ENCODE measurements at places on chromosomes 4 and X.

DNA sequence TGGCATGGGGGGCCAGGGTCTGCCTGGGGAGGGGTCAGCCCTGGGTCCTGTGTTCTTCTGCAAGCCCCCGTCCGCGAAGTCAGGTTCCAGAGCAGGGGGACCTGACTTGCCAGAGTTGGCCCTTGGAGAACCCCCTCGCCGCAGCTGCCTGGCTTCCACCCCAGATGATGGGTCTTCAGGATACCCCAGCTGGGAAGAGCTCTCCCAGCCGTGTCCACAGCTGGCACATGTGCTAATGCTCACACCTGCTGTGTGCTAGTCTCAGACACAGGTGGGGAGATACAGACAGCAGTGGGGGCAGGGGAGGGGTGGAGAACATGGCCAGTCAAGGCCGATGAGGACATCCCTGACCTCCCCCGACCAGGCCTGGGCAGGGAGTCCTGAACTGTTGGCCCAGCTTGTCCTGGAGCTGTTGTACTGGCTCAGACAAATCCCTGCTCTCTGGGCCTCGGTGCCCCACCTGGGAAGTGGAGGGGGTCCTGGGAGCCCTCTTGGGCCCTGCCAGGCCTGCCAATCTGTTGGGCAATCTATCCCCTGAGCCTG, 3.5 kb downstream of the ADRA2C start:
- no peak for ATAC-seq

- ATAC-seq, result no peak
Observed at GRCh38 chrX:154602766-154603437, 16.2 kb downstream of the CTAG1B start.

GRCh38 chr4:77344784-77345183, 187.8 kb downstream of the CCNG2 start:
- ATAC-seq, result no peak

DNA sequence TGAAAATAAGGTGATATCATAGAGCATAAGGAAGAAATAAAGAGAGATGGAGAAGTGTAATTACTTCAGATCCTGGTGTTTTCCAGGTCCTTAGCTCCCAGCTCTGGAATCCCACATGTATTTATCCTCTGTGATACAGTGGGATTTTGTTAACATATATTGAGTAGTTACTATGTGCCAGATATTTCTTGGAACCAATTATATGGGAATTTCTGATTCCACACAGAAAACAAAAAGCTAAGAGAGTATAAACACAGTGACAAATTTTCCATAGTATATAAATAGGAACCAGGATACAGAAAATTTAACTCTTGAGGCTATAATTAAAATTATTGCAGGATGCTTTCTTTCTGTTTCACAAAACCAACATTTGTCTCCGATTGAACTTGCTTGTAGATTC, 1067.5 kb downstream of the PCDH7 start:
- ATAC-seq, result no peak

DNA sequence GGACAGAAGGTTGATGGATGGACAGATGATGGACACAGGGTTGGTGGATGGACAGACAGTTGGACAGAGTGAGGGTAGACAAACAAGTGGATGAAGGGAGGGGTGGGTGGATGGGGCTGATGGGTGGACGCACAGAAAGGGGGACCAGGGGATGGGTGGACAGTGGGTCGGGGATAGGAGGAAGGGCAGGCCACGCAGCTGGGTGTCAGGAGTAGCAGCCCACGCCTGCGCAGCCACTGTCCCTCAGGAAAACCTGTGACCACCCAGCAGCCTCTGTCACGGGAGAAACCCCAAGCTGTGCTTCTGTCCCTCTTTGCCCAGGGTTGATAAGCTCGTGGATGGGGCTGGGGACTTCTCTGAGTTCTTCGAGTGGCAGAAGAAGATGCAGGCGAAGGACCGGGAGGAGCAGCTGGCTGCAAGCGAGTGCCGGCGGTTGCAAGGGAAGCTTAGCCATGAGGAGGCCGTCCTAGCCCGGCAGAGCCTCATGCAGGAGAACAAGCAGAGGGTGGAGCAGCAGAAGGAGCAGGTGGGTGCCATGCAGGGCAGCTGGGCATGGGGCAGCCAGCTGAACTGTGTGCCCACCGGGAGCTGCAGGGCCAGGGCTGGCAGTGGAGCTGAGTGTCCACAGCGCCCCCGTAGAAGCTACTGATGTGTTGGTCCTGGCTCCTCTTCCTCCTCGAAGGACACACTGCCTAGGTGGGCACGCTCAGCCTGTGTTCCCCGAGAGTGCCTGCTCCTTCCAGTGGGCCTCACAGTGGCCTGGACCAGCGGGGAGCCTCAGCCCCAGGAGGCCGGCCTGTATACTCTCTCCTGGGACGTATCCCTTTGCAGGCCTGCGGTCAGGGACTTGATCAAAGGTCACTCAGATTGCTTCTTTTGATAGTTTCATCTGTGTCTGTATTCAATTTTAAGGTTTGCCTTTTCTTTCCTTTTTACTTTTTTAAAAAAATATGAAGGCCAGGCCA, 16.8 kb upstream of the RNF4 start:
- no peak for ATAC-seq

- ATAC-seq, result no peak
Observed at GRCh38 chrX:50407976-50408375, 62.6 kb downstream of the DGKK start.

GRCh38 chr4:60780874-60781273, 419.3 kb upstream of the ADGRL3 start:
- no peak for ATAC-seq

GRCh38 chrX:70253377-70254062, 6.5 kb downstream of the P2RY4 start:
- ATAC-seq, result no peak

DNA sequence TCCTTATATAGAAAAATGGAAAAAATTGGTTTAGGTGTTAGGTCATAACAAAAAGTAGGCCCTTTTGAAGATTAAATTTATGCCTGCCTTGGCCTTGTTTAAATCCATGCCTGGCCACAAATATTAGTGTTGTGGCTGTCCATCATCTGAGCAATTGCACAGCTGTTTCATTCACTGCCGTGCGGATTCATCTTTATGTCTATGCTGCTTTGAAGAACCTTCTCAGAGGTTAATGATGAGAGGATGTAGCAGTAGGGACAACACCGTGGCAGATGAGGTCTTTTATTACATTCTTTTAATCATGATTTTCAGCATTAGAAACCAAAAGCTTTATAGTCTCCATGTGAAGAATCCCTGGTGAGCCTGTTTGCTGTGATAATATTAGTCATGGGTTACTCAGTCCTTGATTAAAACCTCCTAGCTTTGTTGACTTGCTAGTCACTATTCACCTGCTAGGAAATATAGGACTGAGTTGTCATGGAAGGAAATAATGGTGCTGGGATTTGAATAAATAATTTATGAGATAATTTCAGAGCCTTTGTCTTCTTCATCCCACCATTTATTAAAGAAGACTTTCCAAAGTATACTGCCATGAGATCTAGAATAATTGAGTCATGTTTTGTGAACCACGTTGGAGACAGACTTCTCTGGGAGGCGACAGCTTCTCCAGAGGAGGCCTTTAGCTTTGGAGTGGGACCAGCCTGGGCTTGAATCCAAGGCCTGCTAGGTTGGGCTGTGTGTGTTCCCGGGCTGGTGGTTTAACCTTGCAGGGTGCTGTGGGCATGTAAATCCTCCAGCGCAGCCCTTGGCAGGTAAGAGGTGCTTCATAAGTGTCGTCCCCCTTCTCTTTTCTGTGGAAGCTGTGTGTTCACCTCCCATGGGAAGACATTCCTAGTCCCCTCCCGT, 53.5 kb downstream of the PTTG2 start:
- ATAC-seq, result peak; percentile 37

DNA sequence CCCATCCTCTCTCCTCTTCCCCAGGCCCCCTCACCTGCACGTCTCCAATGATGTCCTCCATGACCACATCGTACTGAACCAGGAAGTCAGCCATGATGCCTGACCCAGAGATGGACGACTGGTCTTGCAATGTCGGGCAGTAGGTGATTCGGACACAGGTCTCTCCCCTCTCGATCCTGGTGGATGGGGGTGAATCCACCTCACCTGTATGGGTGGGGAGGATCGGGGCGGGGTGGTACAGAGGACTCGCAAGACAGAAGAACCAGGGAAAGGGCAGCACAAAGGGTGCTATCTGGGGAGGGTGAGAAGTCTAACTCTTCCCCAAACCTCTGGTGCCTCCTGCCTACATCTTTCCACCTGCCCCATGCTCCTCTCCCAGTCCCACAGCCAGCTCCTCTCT, 9.6 kb downstream of the ITIH6 start:
- ATAC-seq, result no peak

- ATAC-seq, result no peak
Observed at GRCh38 chrX:20300822-20301221, 34.1 kb upstream of the RPS6KA3 start.

DNA sequence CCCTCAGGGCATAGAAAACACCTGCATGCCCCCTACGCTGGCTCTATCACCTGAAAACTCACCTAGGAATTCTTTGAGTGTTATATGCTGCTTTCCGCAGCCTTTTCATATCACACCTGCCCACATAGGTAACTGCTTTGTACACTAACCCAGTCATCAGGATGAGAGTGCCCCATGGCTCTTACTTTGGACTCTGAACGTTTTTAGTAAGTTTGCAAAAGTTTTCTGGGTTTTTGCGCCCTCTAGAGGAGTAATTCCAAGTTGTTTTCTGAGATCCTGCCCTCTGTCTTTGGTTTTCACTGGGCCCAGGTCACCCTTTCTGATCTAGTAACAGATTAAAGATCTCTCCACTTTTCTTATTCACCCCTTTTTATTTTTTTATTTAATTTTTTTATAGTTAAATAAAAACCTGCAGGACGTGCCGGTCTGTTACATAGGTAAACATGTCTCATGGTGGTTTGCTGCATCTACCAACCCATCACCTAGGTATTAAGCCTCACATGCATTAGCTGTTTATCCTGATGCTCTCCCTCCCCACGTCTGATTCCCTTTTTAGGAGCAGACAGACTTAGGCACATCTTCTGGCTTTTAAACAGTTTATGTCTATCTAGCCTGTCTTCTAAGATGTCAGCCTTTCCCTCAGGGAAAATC, 139.2 kb downstream of the NWD2 start:
- no peak for ATAC-seq

DNA sequence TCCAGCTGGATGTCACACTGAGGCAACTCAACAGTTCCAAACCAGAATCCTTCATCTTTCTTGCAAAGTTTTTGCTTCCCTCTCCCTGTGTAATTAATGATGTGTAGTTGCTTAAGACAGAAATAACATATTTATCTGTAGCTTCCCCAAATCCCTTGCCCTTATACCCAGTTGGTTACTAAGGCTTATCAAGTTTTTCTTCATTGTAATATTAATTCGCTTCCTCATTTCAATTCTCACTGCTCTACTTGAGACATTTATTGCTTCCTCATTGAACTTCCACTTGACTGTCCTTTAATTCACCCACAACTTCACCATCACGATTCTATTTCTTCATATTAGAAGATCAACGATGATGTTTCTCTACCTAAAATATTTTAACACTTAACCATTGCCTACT, 386.6 kb upstream of the CPEB2 start:
- no peak for ATAC-seq

GRCh38 chr4:79497001-79497400, 89.0 kb upstream of the GK2 start:
- ATAC-seq, result no peak

- peak; percentile 54 for ATAC-seq
Observed at GRCh38 chrX:39859991-39860861, 237.5 kb downstream of the BCOR start.

DNA sequence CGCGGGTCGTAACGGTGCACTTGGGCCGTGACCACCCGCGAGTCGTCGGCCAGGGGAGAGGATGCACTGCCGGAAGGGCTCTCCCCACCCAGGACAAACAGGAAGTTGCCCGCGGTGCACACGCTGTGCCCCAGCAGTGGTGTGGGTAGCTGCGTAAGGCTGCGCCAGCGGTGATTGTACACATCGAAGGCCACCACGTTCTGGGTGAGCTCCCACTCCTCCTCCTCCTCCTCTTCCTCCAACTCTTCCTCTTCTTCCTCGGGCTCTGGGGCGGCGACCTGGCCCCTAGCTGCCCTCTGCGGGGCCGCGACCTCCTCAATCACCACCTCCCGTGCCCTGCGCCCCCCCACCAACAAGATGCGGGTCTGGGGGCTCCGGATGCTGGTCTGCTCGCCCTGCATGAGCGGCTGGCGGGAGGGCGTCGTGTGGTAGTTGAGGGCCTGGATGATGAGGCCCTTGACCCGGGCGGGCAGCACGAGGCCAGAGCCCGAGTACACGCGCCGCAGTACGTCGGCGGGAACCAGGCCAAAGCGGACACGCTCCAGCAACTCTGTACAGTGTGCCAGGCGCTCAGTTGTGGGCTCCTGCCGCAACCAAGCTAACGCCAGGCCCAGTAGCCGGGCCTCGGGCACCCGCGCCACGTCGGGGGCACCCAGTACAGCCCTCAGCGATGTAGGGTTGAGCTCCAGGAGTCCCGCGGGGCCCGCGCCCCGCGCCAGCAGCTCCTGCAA, 1.4 kb downstream of the KLHL34 start:
- ATAC-seq, result peak; percentile 24

GRCh38 chr4:71334465-71334882, 4.3 kb upstream of the SLC4A4 start:
- ATAC-seq, result no peak

DNA sequence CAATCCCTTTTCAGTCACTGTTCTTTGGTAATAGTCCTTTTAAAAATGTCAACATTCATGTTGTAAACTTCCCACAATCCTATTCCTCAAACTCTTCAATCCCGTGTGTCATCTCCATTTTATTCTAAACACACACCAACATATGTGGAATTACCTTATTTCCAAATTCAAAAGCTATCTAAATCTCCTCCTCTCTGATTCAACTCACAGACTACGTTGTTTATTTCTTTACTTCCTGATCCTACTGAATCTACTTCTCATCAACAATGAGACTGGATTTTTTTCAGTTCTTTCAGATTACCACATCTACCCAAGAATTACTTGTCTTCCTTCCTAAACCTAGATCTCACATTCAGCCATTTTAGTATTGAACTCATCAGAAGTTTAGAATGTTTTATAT, 188.2 kb downstream of the GABRB1 start:
- no peak for ATAC-seq

DNA sequence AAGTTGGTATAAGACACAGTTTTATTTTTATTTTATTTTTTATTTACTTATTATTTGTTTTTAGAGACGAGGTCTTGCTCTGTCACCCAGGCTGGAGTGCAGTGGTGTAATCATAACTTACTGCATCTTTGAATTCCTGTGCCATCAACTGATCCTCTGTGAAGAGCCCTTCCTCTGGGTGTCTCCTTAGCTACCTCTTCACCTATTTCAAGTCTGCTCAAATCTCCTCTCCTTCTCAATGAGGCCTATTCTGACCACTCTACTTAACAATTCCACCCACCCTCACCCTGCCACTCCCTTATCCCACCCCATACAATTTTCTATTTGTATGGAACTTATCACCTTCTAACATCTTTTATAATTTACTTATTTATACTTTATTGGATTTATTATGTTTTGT, 183.4 kb downstream of the PPP3CA start:
- no peak for ATAC-seq

- no peak for ATAC-seq
Observed at GRCh38 chrX:16700734-16701133, 11.7 kb downstream of the CTPS2 start.

DNA sequence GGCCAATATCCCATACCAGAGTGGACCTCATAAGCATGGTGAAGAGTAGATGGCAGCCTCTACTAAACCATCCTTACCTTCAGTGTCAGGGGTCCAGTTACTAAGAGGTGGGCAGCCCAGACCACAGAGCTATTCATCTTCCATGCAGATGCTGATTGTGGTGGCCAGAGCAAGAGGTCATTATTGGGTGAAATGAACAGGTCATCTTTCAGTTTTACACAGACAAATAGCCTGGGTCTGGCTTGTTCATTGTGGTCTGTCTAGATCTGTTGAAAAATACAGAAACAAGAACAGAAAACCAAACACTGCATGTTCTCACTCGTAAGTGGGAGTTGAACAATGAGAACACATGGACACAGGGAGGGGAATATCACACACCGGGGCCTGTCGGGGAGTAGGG, 71.3 kb downstream of the PAK3 start:
- ATAC-seq, result no peak

Measured in gastroesophageal sphincter (tissue), 4 donors.